ENCODE measurements at places on chromosomes 5 and 9. TPM values are rescaled to one million over a fixed set of nuclear protein-coding genes. Genes with fewer than 3 reads are reported as not detected.
A peak's percentile ranks its signal among the peaks of the same experiment; 100 is the strongest.

WWC1 gene
- 29.1 TPM for total RNA-seq

GDA gene
- 0.39 TPM for total RNA-seq

PCDHA4 gene
- total RNA-seq, result 5.4 TPM

DEPDC1B gene
- total RNA-seq, result 50.5 TPM

FBXL7 gene
- total RNA-seq, result 14.4 TPM

C7 gene
- total RNA-seq, result 1.4 TPM

PGM5 gene
- 0.16 TPM for total RNA-seq

GRCh38 chr5:122982376-122982775 is 54.1 kb downstream of the PPIC start:
- DNase-seq, result no peak

- no peak for DNase-seq
Measured at GRCh38 chr9:128505414-128505765, 871 bp downstream of the GLE1 start.

GRCh38 chr5:126600631-126601511 is at the start of gene PHAX:
Gene PHAX (plus strand): TSS chr5:126600947. CDS start chr5:126600963, 16 bp downstream.
- DNase-seq, result peak; percentile 84

- no peak for DNase-seq
Measured at GRCh38 chr9:35741740-35742139, 7.3 kb downstream of the GBA2 start.

DNA sequence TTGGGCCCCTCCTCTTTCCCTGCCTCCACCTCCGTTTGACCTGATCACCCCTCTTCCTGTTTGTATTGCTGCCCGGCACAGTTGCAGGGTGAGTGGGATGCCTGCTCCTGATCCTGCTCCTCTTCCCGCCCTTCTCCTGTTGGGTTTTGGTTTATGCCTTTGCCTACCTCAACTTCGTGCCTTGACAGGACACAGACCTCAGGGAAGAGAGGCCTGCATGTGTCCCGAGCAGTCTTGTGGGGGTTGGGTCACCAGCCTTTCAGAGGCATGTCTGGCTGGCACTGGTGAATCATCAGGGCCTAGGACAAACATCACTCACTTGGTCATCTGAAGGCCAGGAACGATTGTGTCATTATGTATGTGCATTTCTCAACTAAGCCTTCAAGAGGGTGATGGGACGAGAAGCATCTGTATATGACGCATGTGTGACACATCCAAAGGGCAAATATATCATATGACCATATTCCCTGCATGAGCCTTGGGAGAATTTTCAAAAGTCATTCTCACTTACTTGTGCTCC is 56.9 kb downstream of the NPR3 start:
- no peak for DNase-seq

DNA sequence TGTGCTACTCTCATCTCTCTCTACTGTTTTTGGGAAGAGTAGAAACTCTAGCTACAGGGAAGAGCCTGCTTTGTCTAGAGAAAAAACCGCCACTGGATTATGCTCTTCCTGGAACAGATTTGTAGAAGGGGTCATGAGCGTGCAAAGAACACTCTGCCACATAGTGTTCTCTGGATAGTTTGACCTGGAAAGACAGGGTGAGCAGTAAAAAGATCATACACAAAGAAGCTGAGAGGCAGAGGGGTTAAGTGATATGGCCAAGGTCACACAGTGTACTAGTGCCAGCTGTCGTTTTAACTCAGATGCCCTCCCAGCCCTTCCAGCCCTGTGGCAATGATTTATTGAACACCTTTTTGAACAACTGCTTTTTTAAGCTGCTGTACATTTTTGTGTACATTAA is 182.2 kb downstream of the NNT start:
- DNase-seq, result no peak

DNA sequence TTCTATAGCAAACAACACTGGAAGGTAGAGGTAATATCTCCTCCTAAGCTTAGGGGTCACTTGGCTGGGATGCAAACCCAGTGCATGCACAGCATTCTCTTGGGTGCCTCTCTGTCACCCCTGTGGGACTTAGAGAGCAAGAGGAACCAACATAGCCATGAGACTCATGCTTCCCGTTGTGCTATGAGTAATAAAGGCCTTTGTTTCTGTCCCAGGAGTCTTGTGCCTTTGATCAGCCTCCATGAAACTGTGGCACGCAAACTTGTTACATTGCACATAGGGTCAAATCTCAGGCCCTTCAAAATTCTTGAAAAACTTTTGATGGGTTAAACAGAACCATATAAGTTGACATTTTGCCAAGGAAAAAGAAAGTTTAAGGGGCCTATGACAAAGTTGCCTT is 272.8 kb downstream of the TAF11L14 start:
- no peak for DNase-seq

DNA sequence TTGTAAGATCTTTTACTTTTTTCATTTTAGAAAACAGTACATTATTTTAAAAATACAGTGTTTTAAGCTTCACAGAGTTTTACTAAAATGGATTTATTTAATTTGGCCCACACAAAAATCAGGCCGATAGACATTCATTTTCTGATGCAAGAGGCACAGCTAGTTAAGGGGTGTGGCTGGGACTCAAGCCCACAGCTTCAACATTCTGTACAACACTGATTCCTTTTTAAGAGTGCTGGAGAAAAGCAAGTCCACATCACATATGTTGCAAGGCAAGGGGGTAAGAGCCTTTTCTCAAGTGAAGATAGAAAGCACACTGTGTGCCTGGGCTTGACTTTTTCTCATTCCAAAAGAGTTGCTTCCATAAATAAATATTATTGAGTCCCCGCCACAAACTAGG is 195.9 kb downstream of the RFK start:
- DNase-seq, result no peak

- peak; percentile 62 for DNase-seq
Measured at GRCh38 chr5:95892784-95893354, 68.8 kb downstream of the ELL2 start.

DNA sequence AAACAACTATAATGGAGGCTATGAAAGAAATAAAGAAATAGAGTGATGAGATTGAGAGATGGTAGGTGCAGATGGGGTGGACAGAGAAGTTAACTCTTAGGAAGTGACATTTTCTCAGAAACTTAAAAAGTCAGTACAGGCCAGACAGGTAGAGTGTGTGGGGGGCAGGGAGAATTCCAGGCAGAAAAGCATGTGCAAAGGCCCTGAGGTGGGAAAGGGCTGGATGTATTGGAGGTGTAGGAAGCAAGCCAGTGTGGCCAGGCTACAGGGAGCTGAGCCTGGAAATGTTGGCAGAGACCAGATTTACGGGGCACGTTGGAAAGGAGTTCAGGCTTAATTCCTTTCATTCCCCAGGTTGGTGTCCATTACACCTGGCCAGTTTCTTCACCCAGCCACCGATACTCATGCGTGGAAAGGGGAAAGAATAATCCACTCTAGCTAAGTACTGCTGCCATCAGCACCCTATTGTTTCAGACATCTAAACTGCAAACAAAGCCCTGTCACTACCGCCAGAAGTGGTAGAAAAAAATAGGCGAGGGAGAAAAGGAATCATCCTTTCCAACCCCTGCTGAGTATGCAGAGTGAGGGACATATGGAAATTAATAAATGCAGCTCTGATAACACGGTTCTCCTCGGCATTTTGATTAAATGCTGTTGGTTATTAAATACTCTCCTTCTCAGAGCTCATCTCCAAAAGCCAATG is 116.8 kb upstream of the GPR151 start:
- no peak for DNase-seq

DNA sequence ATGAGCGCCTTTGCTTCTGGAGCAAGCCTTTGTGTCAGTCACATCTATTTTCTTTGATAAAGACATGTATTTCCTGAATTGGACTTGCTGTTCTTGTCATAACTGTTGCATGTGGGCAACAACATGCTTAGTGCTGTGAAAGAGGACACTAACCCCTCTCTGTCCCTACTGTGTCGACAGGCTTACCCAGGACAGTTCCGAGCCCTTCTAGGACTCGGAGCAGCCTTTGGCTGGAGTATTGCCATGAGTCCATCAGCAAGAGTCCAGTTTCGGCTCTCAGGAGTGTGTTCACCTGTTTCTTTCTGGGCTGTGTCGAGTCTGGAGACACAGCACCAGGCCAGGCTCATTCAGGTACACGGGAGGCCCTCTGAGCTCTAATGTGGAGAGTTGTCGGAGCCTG is 36.1 kb upstream of the PHF2 start:
- DNase-seq, result no peak

DNA sequence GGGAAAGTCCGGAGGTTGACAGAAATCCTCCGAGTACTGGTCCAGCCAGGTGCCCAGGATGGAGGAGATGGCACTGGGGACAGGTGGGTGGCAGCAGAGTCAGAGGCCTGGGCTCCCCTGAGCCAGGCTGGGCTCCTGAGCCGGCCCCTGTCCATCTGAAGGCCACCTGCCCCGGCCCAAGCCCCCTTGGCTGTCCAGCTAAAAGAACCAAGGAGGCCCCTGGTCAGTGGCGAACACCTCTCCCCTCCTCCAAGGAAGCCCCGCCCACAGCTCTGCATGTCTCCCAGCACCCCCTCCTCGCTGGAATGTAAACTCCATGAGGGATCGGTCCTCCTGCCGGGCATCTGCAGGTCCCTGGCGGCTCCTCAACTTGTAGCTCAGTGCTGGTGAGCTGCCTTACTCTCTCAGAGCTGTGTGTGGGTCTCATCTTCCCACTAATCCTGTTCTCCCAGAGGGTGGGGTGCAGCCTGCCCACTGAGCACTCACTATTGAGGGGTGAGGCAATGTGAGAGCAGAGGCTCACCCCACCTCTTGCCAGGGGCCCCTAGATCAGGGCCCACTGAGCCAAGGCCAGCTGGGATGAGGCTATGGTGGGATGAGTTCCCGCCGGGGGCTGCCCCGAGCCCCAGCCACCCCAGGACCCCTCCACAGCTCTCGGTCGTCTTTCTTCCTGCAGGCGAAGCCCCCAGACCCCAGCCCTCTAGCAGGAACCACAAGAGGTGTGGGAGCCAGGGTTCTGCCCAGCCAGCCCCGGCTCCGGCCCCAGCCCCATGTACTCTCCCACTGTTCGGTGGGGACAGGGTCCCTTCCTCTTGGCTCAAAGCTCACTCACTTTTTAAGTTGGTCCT is 12.0 kb downstream of the RALGDS start:
- DNase-seq, result no peak

DNA sequence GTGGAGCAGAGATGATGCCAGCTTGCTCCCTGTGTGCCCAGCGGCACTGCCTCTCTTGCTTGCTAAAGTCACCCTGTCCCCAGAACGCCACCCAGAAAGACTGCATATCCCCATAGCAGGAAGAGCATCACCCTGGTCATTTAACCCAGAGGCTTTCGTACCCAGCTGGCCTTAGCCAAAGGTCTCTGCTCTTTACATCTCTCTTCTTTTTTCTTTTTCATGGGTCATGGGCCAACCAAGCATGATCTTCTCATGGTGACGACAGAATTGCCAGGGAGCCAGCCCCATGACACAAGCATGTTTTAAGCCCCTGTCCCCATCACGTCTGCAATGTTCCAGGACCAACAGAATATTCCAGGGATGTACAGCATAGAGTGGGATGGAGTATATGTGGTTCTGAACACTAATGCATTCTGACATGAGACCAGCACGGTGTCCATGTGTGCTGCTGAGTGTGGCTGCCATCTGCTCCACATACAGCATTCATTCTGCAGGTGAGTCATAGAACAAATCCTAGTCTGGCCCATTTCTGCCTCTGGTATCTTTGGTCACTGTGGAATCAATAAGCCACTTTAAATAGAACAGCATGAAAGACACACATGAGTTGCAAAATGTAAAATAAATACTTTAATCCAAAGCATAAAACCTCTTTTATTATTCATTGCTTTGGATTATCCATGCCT is 203.0 kb downstream of the MED10 start:
- DNase-seq, result no peak

DNA sequence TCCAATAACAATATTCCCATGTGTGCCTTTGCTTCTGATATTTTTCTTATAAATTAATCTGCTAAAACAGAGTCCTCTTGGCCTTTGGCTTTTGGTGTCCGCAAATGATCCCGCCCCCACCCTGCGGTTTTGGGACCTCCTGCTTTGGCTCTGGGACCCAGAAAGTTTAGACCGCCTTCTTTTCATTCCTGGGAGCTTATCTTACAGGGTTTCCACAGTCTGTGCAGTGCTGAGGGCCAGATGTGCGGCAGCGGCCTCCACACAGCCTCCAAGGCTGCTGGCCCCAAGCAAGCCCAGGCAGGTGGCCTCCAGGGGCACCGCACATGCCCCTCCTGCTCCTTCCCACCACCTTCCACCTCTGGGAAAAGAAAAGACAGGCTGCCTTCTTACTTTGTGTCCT is 191.5 kb downstream of the ERCC6L2 start:
- no peak for DNase-seq

DNA sequence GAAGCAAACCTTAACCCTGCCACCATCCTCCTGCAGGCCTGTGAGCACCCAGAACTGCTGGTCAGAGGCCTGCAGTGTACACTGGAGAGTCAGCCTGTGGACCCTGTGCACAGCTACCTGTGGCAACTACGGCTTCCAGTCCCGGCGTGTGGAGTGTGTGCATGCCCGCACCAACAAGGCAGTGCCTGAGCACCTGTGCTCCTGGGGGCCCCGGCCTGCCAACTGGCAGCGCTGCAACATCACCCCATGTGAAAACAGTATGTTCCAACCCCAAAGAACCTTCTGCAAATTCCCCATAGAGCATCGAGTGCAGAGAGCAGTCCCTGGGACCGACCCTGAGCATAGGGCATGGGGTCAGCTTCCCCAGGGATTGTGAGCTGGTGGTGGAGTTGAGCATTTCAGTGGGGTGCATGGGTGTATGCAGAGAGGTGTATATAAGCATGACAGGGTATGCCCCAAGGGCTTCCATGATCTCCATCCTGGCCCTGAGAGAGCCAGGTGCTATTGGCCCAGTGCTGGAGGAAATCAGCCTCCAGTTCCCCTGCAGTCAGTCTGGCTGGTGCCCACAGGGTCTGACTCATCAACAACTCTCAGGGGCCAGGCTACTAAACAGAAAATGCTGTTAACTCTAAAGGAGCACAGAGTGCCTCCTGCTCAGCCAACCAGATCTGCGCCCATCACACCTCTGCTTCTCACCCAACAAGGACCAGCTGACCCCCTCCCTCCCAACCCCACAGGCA is 126.2 kb downstream of the SAXO1 start:
- DNase-seq, result no peak

- DNase-seq, result peak; percentile 33
Measured at GRCh38 chr9:16442622-16443021, 427.8 kb downstream of the BNC2 start.

DNA sequence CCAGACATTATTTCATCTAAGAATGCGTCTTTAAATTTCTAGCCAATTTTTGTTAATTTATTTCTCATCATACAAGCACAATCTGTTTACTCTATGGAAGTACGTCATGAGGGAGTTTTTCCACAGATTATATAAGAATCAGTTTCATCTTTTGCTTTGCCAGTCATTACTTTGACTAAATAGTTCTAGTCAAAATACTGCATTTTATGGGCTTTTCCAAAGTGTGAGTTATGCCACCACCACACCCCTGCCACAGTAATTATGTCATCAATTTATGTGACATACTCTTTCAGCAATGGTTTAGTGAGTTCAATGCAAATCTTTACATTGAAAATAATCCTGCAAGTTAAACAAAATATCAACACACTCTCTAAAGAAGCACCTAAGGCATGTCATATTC is 2.0 kb downstream of the RIMOC1 start:
- no peak for DNase-seq

- no peak for DNase-seq
Measured at GRCh38 chr5:89421035-89421434, 538.1 kb upstream of the MEF2C start.

GRCh38 chr5:175223291-175223690 is 220.7 kb downstream of the DRD1 start:
- DNase-seq, result no peak

All from WTC11 (cell line).